ENCODE measurements at places on chromosomes 2 and 18.

DNA sequence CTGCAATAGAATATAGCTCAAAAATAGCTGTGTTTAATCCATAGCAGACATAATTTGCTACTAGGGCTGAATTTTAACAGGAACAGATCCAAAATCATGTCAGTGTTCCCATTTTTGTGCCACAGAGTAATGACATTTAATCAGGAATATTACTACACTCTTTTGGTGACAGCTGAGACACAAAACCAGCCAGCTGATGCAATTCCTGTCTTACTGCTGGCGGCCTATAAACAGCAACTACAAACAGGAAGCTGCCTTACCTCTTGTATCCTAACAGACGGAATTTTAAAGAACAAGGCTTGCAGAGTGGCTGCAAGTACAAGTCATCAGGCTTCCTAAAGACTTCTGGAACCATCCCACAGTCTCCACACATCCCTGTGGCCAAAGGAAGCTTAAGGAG is 218.1 kb downstream of the ZNF521 start:
- no peak for DNase-seq

DNA sequence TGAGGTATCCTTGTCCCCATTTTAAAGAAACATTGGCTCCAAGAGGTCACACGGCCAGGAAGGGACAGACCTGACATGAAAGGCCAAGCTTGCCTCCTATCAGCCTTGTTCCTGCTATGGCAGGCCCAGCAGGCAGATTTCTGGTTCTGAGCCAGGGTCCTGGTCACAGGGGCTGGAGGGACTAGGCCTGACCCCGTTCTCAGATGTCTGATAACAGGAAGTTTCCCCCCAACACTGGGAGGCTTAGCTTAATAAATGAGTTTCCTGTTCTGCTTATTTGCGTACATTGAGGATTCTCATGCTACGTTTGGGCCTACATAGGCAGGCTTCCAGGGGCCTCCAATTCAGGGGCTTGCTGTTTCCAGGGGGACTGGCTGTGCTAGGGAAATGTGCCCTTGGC is 107.8 kb upstream of the LTBP1 start:
- DNase-seq: no peak

GRCh38 chr2:65153515-65153914 is 23.6 kb upstream of the RAB1A start:
- no peak for DNase-seq

- DNase-seq: no peak
Observed at GRCh38 chr2:120744817-120745216, 9.1 kb downstream of the GLI2 start.

DNA sequence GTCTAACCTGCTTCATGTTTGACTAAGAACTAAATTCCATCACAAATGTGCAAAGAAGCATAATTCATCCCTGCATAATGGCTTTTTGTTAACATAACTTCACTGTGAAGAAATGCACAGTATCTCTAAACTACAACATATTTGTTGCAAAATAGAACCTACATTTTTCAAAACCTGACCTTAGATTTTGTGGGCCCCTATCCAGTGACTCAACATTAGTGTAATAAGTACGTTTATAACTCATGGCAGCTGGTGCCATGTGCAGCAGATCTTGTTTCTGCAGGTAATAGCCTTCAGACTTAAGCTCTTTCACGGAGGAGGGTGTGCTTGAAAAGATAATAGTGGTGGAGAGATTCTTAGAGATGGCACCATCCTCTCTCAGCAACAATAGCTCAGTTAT is 28.6 kb upstream of the VWC2L start:
- DNase-seq: no peak

DNA sequence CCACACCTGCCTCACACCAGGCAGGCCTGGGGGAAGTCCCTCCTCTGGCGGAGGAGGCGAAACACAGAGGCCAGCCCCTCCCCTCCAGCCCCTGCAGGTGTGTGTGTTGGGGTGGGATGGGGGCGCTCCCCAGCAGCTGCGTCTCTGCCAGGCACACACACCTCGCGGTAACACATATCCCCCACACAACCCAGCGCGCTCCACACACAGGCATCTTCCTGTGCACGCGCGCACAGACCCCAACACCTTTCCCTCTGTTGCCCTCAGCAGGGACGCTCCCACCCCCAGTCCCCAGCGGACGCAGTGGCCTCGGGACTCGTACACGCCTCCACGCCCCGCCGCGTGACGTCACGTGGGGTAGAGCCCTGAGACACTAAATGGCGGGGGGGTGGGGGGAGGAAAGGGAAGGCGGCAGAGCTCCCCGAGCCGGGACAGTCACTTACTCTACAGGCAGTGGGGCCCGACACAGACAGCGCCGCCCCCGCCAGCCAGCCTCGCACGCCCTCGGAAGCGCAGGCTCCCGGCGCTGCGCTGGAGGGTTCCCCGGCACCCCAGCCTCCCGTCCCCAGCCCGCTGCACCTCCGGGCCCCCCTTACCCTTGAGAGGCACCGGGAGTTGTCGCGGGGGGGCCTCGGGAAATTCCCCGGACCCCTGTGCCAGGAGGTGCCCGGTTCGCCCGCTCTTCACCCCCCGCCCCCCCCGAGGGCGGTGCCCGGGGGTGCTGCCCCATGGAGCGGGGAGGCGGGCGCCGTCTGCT is at the start of gene WNT10A:
Gene WNT10A, plus strand, starts transcription at position 751 of the 757 bp plus-strand sequence. CDS start 144 bp downstream, outside the sequence.
- no peak for DNase-seq

- DNase-seq: no peak
Observed at GRCh38 chr2:56613254-56613653, 429.5 kb downstream of the CCDC85A start.

DNA sequence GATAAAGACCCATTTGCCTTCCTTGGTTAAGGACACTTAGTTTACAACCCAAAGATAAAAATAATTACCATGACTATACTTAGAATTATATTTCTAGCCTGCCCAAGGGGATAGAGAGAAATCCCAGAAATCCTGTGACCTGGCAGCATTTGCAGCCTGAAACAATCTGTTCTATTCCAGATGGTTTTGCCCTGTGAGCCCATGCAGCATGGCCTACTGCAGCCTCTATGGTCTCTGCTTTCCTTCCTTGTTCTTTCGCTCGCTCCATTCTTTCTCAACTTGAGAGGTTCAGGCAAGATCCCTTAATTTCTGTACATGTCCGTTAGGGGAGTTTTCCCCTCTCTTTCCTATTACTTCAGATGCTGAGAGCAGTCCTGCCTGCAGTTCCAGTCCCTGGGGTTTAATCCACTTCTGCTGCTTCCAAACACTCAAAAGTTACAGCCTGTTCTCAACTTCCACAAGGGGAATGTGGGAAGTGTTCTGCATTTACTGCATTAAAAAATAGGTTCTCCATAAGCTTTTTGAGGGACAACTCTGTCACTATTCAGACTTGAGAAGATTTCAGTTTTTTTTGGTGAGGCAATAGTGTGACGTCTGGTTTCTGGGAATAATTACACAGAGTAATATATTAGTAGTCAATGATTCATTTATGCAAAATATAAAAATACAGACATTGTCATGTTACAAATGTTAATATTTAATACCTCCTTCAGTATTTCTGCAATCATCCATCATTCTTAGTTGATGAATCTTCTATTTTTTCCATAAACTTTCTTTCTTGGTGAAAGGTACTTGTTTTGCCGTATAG is 80.3 kb downstream of the CDCA7 start:
- no peak for DNase-seq

GRCh38 chr18:57687970-57688369 is 66.3 kb upstream of the NARS1 start:
- no peak for DNase-seq

- DNase-seq: no peak
Observed at GRCh38 chr18:42931491-42931890, 184.0 kb downstream of the RIT2 start.

- DNase-seq: no peak
Observed at GRCh38 chr18:73461780-73462059, 593.9 kb upstream of the NETO1 start.

GRCh38 chr2:32851777-32852439 is 94.8 kb upstream of the LTBP1 start:
- DNase-seq: no peak

- no peak for DNase-seq
Observed at GRCh38 chr2:206611736-206612135, 30.6 kb upstream of the FAM237A start.

DNA sequence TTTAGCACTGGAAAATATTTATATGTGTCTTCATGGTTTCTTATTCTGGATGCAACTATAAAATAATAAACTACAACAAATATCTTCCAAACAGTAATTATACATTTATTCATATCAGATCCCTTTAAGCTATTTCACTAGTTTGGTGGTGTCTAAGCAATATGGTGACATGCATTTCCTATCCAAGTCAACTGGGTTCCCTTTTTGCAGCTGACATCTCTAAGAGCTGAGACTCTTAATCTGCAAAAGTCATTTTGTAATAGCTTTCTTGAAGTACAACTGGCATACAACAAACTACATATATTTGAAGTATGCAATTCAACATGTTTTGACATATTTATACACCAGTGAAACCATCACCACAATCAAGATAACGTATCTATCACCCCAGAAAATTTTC is 59.9 kb upstream of the SLC1A4 start:
- peak; percentile 29 for DNase-seq

DNA sequence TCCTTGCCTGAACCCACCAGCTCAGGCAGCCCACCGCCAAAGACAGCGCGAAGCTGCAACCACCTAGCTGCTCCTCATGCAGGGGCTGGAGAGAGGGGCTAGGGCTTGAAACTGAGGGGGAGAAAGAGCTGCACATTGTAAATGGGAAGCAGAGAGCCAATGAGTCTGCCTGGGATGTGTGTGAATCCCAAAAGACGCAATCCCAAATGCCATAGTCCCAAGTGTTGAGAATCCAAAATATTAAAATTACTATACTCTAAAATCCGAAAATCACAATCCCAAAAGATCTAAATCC is 9.4 kb downstream of the AMER3 start:
- no peak for DNase-seq

- no peak for DNase-seq
Observed at GRCh38 chr18:53458944-53459580, 765.4 kb downstream of the MBD2 start.

DNA sequence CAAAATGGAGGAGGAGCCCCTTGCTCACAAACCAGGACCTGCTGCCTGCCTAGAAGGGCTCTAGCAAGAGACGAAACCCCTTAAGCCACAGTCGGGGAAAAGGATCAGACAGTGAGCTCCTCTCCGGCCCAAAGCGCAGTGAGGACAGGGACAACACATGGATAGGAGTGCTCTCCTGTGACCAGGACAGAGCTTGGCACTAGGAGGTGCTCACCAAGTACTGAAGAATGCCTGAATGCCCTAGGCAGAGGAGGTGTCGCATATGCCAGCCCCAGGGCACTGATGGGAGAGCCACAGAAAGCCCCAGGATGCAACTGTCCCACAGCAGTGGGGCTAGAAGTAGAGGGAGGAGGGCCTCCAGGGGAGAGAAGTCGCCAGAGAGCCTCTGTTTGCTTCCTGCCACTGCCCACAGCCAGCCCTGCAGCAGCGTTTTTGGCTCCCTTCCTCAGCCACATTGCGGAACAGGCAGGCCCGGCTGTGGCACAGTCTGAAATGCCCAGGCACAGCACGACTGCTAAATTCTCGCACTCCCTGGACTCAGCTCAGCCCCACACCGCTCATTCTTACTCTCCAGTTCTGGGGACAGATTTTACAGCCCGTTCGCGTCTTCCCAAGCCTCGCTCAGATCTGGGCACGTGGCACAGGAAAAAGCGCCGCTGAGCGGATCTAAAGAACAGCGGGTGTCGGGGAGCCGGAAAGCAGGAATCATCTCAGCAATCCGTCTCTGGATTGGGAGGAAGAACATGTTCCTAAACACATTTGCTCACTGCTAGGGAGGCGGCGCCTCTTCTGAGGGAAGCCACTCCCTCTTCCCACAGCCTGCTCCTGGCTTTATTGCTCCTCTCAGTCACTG is 98.7 kb upstream of the POU3F3 start:
- peak; percentile 29 for DNase-seq

DNA sequence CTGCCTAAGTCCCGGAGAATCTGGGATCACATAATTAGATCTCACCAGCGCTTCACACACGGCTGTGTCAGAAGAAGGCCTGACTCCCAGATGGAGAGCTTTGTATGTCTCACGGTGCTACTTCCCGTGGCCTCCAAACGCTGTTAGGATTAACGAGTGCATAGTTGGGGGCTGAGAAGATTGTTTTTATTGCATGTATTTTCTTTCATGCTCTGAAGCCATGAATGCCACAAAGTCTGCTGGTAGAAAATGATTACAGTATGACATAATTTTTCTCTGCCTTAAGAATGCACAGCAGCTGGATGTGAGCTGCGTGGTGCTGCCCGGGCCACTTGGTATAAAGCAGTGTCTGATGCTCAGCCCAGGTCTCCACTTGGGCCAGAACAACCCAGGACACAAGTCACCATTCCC is 166.5 kb downstream of the SEPTIN10 start:
- no peak for DNase-seq

DNA sequence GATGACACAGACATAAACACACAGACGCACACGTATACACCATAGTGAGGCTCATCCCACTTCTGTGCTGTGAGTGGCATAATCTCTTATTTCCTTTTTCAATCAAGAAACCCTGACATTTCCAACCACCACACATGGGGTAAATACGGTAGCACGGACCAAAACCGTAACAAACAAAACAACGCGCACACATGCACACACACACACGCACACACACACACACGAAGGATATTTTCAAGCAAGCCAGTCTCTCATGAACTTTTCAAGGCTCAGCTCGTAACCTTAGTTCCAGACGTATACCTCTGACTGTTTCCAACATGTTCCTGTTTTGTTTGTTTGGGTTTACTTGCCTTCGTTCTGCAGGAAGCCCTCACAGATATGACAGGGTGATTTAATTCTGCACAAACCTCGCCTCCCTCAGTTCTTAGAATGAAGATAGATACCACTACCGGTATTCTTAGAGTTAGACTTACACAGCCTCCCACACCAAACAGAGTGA is 119.8 kb downstream of the BCL2 start:
- DNase-seq: no peak

- DNase-seq: no peak
Observed at GRCh38 chr2:190655113-190655512, 6.2 kb downstream of the NAB1 start.

DNA sequence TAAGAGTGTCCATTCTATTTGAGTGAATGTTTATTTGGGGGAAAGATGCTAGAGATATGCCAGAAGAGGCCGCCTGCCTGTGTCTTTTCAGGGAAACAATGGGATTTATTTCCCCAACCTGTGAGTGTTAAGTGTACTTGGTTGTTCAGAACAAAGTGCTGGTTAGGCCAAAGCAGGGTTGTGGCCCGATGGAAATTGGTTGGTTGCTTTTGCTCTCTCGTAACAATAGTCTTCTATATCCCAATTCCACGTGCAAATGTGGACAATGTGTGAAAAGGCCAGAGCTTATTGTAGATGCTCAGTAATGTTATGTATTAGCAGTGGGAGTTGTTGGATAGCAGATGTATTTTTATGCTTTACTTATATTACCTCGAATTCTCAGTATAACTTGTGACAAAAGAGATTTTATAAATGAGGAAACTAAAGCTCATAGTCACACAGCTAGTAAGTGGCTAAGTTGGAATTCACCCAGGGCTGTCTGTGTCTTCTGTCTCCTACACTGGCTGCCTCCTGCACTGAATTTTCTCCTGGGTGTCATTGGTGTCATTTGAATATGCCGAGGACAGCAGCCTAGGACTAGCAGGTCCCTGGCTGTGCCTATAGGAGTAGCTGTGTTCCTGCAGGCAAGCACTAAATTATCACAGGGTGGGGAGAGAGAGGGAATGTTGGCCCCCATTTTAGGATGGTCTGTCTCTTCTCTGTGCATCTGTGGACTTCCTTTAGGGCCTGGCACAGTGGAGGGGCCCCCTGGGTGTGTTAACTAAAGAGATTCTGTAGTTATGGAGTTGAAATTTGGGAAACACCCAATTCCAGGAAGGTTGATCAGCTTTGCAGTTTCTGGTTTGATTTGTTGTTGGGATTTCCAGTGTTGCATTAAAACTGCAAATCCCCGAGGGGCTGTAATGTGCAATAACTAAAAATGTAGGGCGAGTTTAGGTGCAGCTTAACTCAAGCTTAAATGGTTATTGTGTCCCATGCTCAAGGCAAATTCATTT is 21.6 kb downstream of the GPD2 start:
- DNase-seq: no peak

Data from NB4 (cell line).